ENCODE measurements at places on chromosomes 12 and 14. TPM values are rescaled to one million over a fixed set of nuclear protein-coding genes. Genes with fewer than 3 reads are reported as not detected.

The MIP gene
- not detected for total RNA-seq

The UBR7 gene
- 26.6 TPM for total RNA-seq

The ERP29 gene
- total RNA-seq, result 26.4 TPM

The BIN2 gene
- 3.6 TPM for total RNA-seq

The KRT74 gene
- not detected for total RNA-seq

GRCh38 chr14:35333264-35333730 lies 41.1 kb downstream of the PSMA6 start:
- H3K27ac ChIP-seq, result peak overlapping the region; percentile 87
- no peaks in the 10 kb centered on the region for H3K36me3 ChIP-seq
- H3K4me3 ChIP-seq, result no peak overlapping the region
- no peaks in the 10 kb centered on the region for H3K27me3 ChIP-seq
- no peak for DNase-seq
- H3K4me1 ChIP-seq, result peaks cover 68% of the 10 kb centered on the region

DNA sequence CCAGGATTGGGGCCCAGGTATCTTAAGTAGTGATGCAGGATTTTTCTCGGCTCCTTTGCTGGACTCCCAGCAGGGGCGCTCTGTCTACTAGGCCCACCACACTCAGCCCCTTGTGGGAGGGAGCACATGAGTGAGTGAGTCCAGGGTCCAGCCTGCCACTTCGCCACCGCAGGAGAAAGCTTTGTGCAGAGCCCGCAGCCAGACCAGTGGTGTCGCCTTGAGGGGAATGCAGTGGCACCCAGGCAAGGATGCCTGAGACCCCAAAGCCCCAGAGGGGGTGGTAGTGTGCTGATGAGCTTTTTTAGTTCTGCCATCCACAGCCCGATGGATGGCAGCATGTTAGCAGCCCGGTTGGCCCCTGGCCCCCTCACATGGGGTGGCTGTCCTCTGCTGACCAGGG lies 5.4 kb upstream of the MRPS35 start:
- H3K4me1 ChIP-seq, result no peaks in the 10 kb centered on the region
- H3K27me3 ChIP-seq, result no peaks in the 10 kb centered on the region
- DNase-seq, result no peak
- no peak overlapping the region for H3K4me3 ChIP-seq
- no peak overlapping the region for H3K27ac ChIP-seq

GRCh38 chr12:40216516-40217288 lies 8.1 kb upstream of the LRRK2 start:
- H3K4me3 ChIP-seq, result no peak overlapping the region
- no peaks in the 10 kb centered on the region for H3K36me3 ChIP-seq
- no peak overlapping the region for H3K27ac ChIP-seq
- DNase-seq, result no peak
- H3K27me3 ChIP-seq, result no peaks in the 10 kb centered on the region
- H3K4me1 ChIP-seq, result no peaks in the 10 kb centered on the region

- H3K27me3 ChIP-seq, result no peaks in the 10 kb centered on the region
- peaks cover 12% of the 10 kb centered on the region for H3K4me1 ChIP-seq
- H3K36me3 ChIP-seq, result no peaks in the 10 kb centered on the region
- peak; percentile 86 for DNase-seq
- H3K27ac ChIP-seq, result peak within 1 kb of the TSS; percentile 92
Measured at GRCh38 chr14:77320238-77320935, at the start of gene POMT2. Gene POMT2, minus strand, starts transcription at chr14:77320883. Its CDS starts 202 bp downstream, at chr14:77320681.

DNA sequence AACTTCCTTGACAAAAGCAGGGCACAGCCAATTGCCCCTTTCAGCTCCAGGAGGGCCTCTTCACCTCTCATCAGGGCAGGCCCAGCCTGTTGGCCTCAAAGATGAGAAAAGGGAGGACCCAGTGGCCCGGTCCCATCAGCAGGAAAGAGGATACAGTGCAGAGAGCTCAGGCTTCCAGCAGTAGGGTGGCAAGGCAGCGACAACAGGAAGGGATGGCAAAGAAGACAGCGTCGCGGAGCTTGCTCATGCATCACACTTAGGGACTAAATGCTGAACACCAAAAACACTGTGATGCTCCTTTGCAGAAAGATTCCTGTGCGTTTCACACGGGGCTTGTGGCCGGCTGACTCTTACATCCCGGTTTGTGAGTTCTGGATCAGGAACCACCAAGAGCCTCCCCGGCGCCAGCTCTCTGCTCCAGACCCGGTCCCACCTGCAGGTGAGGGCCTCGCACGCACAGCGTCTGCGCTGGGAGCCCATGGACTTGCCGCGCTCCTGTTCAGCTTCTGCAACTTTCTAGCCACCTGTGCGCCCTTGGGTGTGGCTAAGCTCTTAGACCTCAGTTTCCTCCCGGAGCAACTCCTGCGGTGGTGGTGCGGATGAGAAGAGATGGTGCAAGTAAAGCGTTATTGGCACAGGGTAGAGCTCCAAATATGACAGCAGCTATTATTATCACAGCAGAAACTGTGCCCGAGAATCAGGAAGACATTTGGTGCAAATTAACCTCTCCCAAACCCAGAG lies 15.3 kb upstream of the BCL7A start:
- H3K4me1 ChIP-seq, result no peaks in the 10 kb centered on the region
- DNase-seq, result no peak
- H3K4me3 ChIP-seq, result no peak overlapping the region
- H3K27me3 ChIP-seq, result no peaks in the 10 kb centered on the region

GRCh38 chr14:77124345-77125280 lies 17.0 kb downstream of the ZDHHC22 start:
- peak overlapping the region; percentile 26 for H3K4me3 ChIP-seq
- H3K4me1 ChIP-seq, result peaks cover 55% of the 10 kb centered on the region
- H3K27ac ChIP-seq, result peak overlapping the region; percentile 2

GRCh38 chr12:1776170-1776921 lies 44.0 kb upstream of the LRTM2 start:
- H3K27me3 ChIP-seq, result no peaks in the 10 kb centered on the region
- H3K4me1 ChIP-seq, result peaks cover 13% of the 10 kb centered on the region
- no peak for DNase-seq
- H3K36me3 ChIP-seq, result no peaks in the 10 kb centered on the region
- no peak overlapping the region for H3K4me3 ChIP-seq

- no peaks in the 10 kb centered on the region for H3K36me3 ChIP-seq
- H3K4me3 ChIP-seq, result no peak overlapping the region
- no peak for DNase-seq
- no peaks in the 10 kb centered on the region for H3K4me1 ChIP-seq
Measured at GRCh38 chr14:72700338-72701236, 193.3 kb downstream of the DPF3 start.

GRCh38 chr12:68378872-68379606 lies 46.9 kb upstream of the MDM1 start:
- no peaks in the 10 kb centered on the region for H3K36me3 ChIP-seq
- H3K27me3 ChIP-seq, result no peaks in the 10 kb centered on the region

DNA sequence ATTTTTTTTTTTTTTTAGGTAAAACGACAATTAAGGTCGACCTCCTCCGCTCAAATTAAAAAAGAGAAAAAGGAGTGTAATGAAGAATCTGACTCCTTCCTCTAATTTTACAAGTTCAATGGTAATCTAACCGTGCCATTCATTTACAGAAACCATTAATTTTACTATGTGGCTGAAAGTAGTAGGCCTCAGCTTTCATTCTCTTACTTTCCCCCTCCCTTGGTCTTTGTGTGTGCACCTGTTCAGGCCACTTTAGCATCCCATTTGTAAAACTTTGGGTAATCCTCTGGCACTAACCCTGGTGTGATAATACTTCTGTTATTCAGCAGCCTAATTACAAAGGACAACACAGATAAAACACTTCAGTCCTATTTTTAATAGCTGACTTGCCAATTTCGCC lies 128.1 kb downstream of the ASCL1 start:
- H3K4me3 ChIP-seq, result no peak overlapping the region
- H3K4me1 ChIP-seq, result no peaks in the 10 kb centered on the region
- no peak for DNase-seq
- no peaks in the 10 kb centered on the region for H3K36me3 ChIP-seq
- H3K27ac ChIP-seq, result no peak overlapping the region

DNA sequence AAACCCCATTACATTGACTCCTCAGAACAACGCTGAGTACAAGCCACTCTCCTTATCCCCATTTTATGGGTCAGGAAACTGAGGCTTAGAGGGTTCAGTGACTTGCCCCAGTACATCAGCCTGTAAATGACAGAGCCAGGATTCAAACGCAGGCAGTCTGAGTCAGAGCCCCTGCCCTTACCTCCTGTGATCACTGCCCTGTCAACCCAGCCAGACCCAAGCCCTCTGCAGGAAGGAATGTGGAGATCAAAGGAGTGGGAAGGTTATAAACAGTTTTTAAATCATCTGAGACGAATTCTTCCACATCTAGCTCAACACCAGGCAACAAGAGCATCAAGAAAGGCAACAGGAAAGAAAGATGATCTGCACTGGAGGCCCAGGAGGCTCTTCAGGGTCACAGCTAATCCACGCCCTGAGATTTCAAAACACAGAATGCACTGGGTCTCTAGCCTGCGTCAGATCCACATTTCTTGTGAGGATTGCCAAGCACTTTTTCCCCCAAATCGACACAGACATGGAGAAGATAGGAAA lies 38.5 kb downstream of the SPTB start:
- DNase-seq, result no peak
- no peak overlapping the region for H3K27ac ChIP-seq
- H3K4me3 ChIP-seq, result no peak overlapping the region
- no peaks in the 10 kb centered on the region for H3K36me3 ChIP-seq
- no peaks in the 10 kb centered on the region for H3K27me3 ChIP-seq

- H3K27me3 ChIP-seq, result no peaks in the 10 kb centered on the region
- H3K27ac ChIP-seq, result no peak overlapping the region
- H3K36me3 ChIP-seq, result no peaks in the 10 kb centered on the region
- H3K4me1 ChIP-seq, result no peaks in the 10 kb centered on the region
Measured at GRCh38 chr14:20048202-20048601, 11.6 kb upstream of the OR4L1 start.

DNA sequence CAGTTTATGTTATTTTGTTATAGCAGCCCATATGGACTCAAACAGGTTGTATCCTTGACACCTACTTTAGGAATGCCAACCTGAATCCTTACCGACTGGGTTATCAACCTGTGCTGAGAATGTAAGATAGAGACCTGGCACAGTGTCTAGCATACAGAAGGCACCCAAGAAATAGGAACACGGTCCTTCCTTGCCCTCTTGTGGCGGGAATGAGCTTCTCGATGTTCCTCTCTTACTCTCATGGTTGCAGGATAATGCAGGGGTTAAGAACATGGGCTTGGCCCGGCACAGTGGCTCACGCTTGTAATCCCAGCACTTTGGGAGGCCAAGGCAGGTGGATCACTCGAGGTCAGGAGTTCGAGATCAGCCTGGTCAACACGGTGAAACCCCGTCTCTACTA lies 6.5 kb downstream of the C12orf43 start:
- no peak overlapping the region for H3K27ac ChIP-seq
- H3K4me3 ChIP-seq, result no peak overlapping the region
- DNase-seq, result no peak
- no peaks in the 10 kb centered on the region for H3K4me1 ChIP-seq

- no peak for DNase-seq
- H3K36me3 ChIP-seq, result no peaks in the 10 kb centered on the region
- no peak overlapping the region for H3K27ac ChIP-seq
- H3K4me3 ChIP-seq, result no peak overlapping the region
Measured at GRCh38 chr12:126171937-126172559, 1106.8 kb downstream of the AACS start.

- no peak overlapping the region for H3K27ac ChIP-seq
- H3K36me3 ChIP-seq, result no peaks in the 10 kb centered on the region
- H3K4me1 ChIP-seq, result no peaks in the 10 kb centered on the region
- peaks cover 58% of the 10 kb centered on the region for H3K27me3 ChIP-seq
- DNase-seq, result no peak
Measured at GRCh38 chr12:132386926-132387497, 57.6 kb upstream of the GALNT9 start.

DNA sequence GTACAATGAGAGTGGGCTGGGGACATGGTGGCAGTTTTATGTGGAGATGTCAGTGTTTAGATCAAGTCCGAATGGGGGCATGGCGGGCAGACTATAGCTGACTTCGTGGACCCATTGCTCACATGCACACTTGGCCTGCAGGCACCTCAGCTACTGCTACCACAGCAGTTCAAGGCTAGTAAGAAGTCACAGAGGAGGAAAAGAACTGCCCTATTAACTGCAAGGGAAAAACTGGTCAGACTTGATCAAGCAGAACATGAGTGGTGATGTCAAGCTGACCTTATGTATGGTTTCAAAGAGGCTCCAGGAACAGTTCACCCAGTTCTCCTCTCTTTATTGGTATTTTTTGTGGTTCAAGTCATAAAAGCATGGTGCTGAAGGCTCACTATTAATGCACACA lies 30.2 kb upstream of the FRS2 start:
- DNase-seq, result no peak
- H3K27me3 ChIP-seq, result no peaks in the 10 kb centered on the region
- no peaks in the 10 kb centered on the region for H3K36me3 ChIP-seq
- H3K27ac ChIP-seq, result no peak overlapping the region

DNA sequence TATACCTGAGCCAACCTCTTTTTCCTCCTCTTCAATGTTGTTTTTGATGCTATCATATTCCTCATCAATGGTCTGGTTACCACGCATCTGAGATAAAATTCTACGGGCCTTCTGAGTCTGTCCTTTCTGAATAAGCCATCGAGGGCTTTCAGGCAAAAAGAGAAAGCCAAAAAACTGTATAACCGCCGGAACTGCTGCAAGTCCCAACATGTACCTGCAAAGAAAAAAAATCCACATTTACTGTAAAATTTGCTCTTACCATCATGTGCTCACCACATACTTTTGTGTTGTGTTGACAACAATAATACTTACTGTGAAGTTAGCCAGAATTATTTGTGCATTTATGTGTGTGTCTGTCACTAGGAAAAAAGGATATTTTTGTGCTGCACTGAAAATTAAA lies 77.6 kb downstream of the SLC2A13 start:
- H3K36me3 ChIP-seq, result no peaks in the 10 kb centered on the region
- no peaks in the 10 kb centered on the region for H3K27me3 ChIP-seq
- no peak overlapping the region for H3K4me3 ChIP-seq
- no peak for DNase-seq

DNA sequence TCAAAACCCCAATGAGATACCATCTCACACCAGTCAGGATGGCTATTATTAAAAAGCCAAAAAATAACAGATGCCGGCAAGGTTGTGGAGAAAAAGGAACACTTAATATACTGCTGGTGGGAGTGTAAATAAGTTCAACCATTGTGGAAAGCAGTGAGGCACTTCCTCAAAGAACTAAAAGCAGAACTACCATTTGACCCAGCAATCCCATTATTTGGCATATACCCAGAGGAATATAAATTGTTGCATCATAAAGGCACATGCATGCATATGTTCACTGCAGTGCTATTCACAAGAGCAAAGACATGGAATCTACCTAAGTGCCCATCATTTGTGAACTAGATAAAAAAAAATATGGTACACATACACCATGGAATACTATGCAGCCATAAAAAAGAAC lies 59.9 kb downstream of the MGST1 start:
- no peak overlapping the region for H3K27ac ChIP-seq
- no peaks in the 10 kb centered on the region for H3K36me3 ChIP-seq
- DNase-seq, result no peak
- H3K27me3 ChIP-seq, result no peaks in the 10 kb centered on the region
- H3K4me1 ChIP-seq, result no peaks in the 10 kb centered on the region
- no peak overlapping the region for H3K4me3 ChIP-seq
